ENCODE measurements at places on chromosomes 7 and 10. TPM values are rescaled to one million over a fixed set of nuclear protein-coding genes. Genes with fewer than 3 reads are reported as not detected.

MMP21 gene
- total RNA-seq = not detected

FUOM gene
- 15.6 TPM for total RNA-seq

SCART1 gene
- total RNA-seq = 3.3 TPM

CC2D2B gene
- total RNA-seq = not detected

MRLN gene
- total RNA-seq = not detected

KLLN gene
- 0.70 TPM for total RNA-seq

All from activated naive CD4-positive, alpha-beta T cell treated with anti-CD3 and anti-CD28 coated beads, Interleukin-2, amount 10 ng/mL, durations not matched to agents 5 hours and 36 hours (primary cell).